ENCODE measurements at places on chromosomes 16 and 17. TPM values are rescaled to one million over a fixed set of nuclear protein-coding genes. Genes with fewer than 3 reads are reported as not detected.

DNA sequence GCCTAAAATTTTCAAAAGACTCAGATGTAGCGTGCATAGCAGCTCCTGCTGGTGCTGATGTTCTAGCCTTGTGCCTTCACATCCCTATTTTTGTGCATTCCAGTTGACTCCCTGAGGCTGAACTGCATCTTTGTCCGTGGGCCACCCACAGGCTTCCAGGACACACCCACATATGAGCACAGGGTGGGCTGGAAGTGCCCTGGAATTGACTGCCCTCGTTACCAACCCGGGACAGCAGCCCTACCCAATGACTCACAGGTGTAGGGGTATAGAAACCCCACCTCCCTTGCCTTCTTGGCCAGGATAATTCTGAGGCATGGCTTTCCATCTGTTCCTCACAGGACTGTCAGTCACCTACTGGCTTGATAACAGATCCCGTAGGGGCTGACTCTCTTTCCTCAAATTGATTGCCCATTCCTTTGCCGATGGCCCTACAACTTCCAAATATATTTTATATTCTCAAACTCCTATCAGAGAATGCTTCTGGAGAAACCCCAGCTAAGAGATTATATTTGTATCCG lies 65.9 kb upstream of the CDH13 start:
- H3K4me3 ChIP-seq = no peak overlapping the region
- H3K27ac ChIP-seq = no peak overlapping the region
- no peaks in the 10 kb centered on the region for H3K4me1 ChIP-seq
- DNase-seq = no peak

Gene ADAP2
- 17.2 TPM for total RNA-seq

Gene TOM1L1
- 70.8 TPM for total RNA-seq

Gene TAC4
- not detected for total RNA-seq

- no peaks in the 10 kb centered on the region for H3K36me3 ChIP-seq
- H3K4me3 ChIP-seq = no peak overlapping the region
- no peak for DNase-seq
- H3K27me3 ChIP-seq = 0 out of 2 replicates have a peak, but pooled peaks cover 5% of the 10 kb centered on the region
- H3K27ac ChIP-seq = no peak overlapping the region
Measured at GRCh38 chr17:13162361-13162760, 144.5 kb upstream of the ELAC2 start.

Gene CD300LB
- total RNA-seq = not detected

GRCh38 chr17:16013943-16014407 lies 14.4 kb downstream of the TTC19 start:
- H3K27me3 ChIP-seq = no peaks in the 10 kb centered on the region
- DNase-seq = peak; percentile 36
- H3K4me3 ChIP-seq = no peak overlapping the region
- H3K36me3 ChIP-seq = peaks cover 49% of the 10 kb centered on the region
- peaks cover 3% of the 10 kb centered on the region for H3K4me1 ChIP-seq

GRCh38 chr16:67720236-67720635 lies 1.1 kb upstream of the GFOD2 start:
- H3K36me3 ChIP-seq = 0 out of 2 replicates have a peak, but pooled peaks cover 5% of the 10 kb centered on the region
- peaks cover 19% of the 10 kb centered on the region for H3K4me1 ChIP-seq
- H3K27me3 ChIP-seq = no peaks in the 10 kb centered on the region
- no peak overlapping the region for H3K27ac ChIP-seq
- H3K4me3 ChIP-seq = peak overlapping the region; percentile 96
- DNase-seq = no peak

- peaks cover 22% of the 10 kb centered on the region for H3K36me3 ChIP-seq
- peaks cover 62% of the 10 kb centered on the region for H3K4me1 ChIP-seq
- peak overlapping the region; percentile 99 for H3K27ac ChIP-seq
Measured at GRCh38 chr17:78359321-78359996, 418 bp downstream of the SOCS3 start.

DNA sequence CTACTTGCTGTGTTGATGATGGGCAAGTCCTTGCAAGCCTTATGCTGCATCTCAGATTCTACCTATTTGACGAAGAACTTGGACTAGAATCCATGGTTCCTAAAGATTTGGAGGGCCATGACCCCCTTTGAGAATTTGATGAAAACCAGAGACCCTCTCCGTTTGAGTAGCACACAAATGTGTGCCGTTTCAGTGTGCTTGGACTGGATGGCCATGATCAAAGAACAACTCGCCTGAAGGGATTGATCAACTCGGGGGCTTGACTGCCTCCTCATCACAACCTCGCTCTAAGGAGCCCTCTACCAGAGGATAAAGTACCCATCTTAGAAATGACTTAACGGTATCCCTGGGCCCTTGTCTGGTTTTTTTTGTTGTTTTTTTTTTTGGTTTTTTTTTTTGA lies 2.8 kb upstream of the ANKFY1 start:
- H3K4me1 ChIP-seq = peaks cover 21% of the 10 kb centered on the region
- no peak overlapping the region for H3K27ac ChIP-seq
- no peak overlapping the region for H3K4me3 ChIP-seq
- no peak for DNase-seq

- H3K27me3 ChIP-seq = no peaks in the 10 kb centered on the region
- peaks cover 82% of the 10 kb centered on the region for H3K36me3 ChIP-seq
- no peak for DNase-seq
- no peaks in the 10 kb centered on the region for H3K4me1 ChIP-seq
Measured at GRCh38 chr17:59688008-59688407, 19.2 kb downstream of the PTRH2 start.

DNA sequence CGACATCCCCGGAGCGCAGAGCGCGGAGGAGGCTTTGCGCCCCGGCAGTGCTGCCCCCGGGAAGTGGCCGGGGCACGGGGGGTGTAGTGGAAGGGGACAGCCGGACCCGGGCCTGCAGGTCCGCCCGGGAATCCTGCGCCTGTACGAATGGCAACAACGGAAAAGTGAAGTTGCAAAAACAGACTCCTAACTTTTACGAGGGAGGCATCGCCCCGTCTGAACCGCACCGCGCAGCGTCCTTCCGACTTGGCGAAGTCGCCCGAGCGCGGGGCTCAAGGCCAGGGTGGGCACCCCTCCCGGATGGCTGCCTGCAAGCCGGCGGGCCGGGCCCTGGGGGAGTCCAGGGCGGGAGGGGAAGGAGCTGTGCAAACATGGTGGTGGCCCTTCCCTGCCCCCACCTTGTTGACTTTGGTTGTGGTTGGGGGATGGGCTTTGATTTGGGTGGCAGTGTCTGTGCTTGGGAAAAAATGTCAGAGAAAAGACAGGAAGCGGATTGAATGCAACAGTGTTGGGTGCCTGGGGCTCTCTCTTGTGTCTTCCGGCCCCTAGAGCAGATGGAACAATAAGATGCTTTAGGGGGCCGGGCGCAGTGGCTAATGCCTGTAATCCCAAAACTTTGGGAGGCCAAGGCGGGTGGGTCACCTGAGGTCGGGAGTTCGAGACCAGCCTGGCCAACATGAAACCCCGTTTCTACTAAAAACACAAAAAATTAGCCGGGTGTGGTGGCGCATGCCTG lies 675 bp downstream of the RNF213 start:
- no peaks in the 10 kb centered on the region for H3K27me3 ChIP-seq
- H3K27ac ChIP-seq = peak overlapping the region; percentile 88
- H3K36me3 ChIP-seq = no peaks in the 10 kb centered on the region
- DNase-seq = no peak
- H3K4me1 ChIP-seq = peaks cover 50% of the 10 kb centered on the region

DNA sequence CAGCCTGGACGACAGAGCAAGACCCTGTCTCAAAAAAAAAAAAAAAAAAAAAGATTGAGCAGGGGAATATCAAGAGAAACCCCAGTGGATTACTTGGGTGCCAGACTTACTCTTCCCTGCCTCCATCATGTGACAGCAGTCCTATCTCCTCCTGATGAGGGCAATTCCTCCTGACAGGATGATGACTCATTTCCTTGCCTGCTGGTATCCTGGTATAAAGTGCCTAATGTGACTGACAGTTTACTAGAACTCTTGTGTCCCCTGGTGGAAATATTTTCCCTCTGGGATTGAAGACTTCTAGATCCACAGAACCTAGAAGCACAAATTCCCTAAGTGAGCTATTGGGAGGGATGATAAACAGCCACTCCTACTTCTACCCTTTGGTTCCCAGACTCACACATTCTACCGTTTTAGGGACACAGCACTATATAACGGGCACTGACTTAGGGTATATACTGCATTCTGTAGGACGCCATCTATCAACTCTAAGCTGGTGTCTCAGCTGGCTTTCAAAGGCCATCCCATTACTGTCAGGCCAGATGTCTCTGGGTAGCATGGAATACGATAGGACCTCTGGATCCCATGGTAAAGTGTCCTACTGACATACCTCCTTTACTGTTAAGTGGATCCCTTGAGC lies 114.6 kb upstream of the MED13 start:
- H3K4me1 ChIP-seq = peaks cover 17% of the 10 kb centered on the region
- DNase-seq = peak; percentile 88
- no peaks in the 10 kb centered on the region for H3K36me3 ChIP-seq

- DNase-seq = no peak
- no peak overlapping the region for H3K4me3 ChIP-seq
- peaks cover 6% of the 10 kb centered on the region for H3K27me3 ChIP-seq
- no peak overlapping the region for H3K27ac ChIP-seq
Measured at GRCh38 chr16:56244612-56245011, 53.3 kb downstream of the GNAO1 start.

- 0 out of 2 replicates have a peak, but pooled peaks cover 5% of the 10 kb centered on the region for H3K36me3 ChIP-seq
- no peak for DNase-seq
Measured at GRCh38 chr17:43118679-43119615, 6.2 kb downstream of the BRCA1 start.

Gene RDM1
- total RNA-seq = 11.7 TPM

DNA sequence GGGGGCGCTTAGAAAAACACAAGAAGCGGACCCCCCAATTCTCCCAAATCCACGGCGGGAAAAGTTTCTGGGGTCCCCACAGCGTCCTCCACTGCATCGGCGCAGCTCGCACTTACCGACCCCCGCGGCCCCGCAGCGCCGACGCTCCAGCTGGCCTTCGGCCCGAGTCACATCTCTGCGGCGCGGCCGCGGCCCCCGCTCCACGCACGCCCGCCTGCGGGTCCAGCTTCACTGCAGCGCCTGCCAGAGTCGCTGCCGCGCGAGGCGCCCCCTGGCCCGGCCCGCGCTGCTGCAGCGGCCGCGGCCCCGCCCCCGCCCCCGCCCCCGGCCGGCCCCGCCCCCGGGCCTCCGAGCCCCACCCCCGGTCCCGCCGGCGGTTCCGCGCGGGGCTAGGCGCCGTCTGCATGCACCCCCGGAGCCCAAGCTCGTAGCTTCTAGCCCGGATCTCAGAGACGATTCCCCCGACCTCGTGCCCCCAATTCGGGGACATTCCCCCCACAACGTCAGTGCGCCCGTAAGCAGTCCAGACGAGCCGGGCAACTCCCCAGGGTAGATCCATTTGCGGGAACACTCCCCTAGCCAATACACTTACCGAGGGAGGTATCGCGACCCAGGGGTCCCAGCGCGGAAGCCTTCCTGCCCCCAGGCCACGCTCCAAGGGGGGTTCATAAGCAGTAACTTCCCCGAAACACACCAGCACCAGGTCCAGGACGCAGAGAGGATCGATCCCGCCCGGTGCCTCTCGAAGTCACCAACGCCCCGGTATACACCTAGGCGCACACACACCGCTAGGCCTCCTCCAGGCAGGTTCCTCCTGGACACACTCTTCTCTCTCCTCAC lies at the start of gene GPRC5B:
GPRC5B (minus strand) TSS at position 238 of the 840 bp plus-strand sequence. CDS start 12,003 bp downstream, outside the sequence.
- H3K4me1 ChIP-seq = peaks cover 3% of the 10 kb centered on the region
- H3K4me3 ChIP-seq = peak within 1 kb of the TSS; percentile 58
- no peaks in the 10 kb centered on the region for H3K36me3 ChIP-seq
- no peak for DNase-seq
- H3K27ac ChIP-seq = peak within 1 kb of the TSS; percentile 45

DNA sequence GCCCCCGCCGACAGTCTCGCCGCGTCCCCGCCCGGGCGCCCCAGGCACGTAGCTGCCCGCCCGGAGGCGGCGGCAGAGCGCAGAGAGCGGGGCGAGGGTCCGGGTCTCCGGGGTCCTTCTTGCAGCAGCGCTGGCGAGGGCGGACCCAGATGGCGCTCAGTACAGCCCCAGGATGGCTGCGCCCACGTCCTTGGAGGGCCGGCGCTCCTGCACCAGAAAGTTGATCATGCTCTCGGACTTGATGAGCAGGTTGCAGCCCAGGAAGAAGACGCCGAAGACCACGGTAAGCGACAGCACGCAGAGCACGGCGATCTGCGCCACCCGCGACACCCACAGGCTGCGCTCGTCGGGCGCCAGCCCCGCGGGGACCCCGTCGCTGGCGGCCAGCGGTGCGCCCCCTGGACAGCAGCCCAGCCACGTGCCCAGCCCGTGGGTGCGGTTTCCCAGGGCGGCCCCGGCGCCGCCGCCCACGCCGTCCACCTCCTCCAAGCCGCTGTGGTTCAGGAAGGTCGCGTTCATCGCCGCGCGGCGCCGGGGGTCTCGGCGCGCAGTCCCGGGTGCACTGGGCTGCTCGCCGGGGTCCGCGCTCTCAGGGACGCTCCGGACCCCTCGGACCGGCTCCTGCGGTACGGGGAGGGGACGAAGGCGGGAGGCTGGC lies 435 bp downstream of the RPRML start:
- H3K27ac ChIP-seq = no peak overlapping the region
- no peak for DNase-seq
- H3K4me3 ChIP-seq = peak overlapping the region; percentile 61
- H3K36me3 ChIP-seq = no peaks in the 10 kb centered on the region

- peaks cover 37% of the 10 kb centered on the region for H3K4me1 ChIP-seq
- peaks cover 18% of the 10 kb centered on the region for H3K36me3 ChIP-seq
- no peaks in the 10 kb centered on the region for H3K27me3 ChIP-seq
- peak; percentile 60 for DNase-seq
Measured at GRCh38 chr17:39705786-39706348, 6.0 kb downstream of the ERBB2 start.

Gene DLG4
- 15.0 TPM for total RNA-seq

DNA sequence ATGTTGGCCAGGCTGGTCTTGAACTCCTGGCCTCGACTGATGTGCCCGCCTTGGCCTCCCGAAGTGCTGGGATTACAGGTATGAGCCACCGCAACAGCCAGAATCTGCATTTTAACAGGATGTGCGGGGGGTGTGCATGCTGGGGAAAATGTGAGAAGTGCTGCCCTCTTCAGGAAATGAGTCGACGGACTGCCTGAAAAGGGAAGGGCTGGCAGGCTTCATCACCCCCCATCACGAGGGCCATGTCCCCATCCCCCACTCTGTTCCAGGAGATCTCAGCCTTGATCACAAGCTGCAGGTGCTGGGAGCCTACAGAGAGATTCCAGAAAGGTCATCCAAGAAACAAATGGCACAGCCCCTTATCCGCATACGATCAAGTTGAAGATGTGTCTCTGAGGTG lies 195.3 kb upstream of the RPL38 start:
- H3K27me3 ChIP-seq = peaks cover 73% of the 10 kb centered on the region
- no peak overlapping the region for H3K4me3 ChIP-seq
- DNase-seq = peak; percentile 16
- no peaks in the 10 kb centered on the region for H3K36me3 ChIP-seq
- H3K4me1 ChIP-seq = no peaks in the 10 kb centered on the region

Gene TNK1
- total RNA-seq = 16.8 TPM

DNA sequence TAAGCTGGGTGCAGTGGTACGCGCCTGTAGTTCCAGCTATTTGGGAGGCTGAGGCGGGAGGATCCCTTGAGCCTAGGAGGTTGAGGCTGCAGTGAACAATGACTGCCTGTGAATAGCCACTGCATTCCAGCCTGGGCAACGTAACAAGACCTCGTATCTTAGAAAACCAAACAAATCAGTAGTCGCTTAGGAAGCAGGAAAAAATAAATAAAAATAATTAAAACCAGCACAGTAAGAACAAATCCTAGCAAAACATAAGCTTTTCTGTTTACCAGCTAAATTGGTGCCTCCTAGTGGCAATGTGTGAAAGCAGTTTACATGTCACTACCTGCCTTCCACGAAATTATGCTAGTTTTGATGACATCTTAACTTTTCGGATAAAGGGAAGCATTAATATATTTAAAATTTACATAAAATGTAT lies 1.3 kb downstream of the ARMC5 start:
- H3K4me1 ChIP-seq = peaks cover 3% of the 10 kb centered on the region
- peak overlapping the region; percentile 70 for H3K4me3 ChIP-seq
- H3K27me3 ChIP-seq = no peaks in the 10 kb centered on the region
- H3K36me3 ChIP-seq = no peaks in the 10 kb centered on the region
- H3K27ac ChIP-seq = peak overlapping the region; percentile 79

Gene CEP20
- 67.7 TPM for total RNA-seq
